Caki2 (cell line): ENCODE measurements at places on chromosomes 1 and 21.
A peak's percentile ranks its signal among the peaks of the same experiment; 100 is the strongest.

GRCh38 chr1:209368864-209369598 lies 214.5 kb upstream of the CAMK1G start:
- DNase-seq, result no peak

- DNase-seq, result no peak
Measured at GRCh38 chr1:232333419-232333767, 296.5 kb downstream of the SIPA1L2 start.

DNA sequence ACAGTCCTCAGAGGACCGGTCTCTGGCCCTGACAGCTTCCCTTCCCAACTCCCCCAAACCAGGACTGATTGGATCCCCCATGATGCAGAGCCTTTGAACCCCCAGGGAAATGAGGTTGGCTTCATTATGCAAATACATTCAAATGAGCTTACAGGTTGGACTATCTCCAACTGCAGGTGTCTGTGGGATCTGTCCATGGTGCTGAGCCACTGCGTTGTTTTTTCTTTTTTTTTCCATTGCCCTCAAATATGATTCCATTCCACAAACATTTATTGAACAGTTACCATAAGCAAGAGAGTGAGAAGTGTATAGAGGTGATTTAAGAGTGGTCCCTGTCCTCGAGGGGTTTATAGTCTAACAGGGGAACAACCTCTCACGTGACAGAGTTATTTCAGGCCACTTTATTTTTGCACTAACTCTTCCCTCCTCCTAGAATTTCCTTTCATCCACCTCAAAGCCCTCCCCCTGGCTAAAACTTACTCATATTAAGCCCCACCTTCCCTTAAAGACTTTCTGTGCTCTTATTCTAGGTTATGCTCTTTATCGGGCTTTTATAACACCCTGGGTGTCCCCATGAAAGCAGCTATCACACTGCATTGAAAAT lies 21.9 kb downstream of the DLGAP3 start:
- peak; percentile 8 for DNase-seq

- DNase-seq, result no peak
Measured at GRCh38 chr1:17422461-17422860, 17.0 kb downstream of the RCC2 start.

DNA sequence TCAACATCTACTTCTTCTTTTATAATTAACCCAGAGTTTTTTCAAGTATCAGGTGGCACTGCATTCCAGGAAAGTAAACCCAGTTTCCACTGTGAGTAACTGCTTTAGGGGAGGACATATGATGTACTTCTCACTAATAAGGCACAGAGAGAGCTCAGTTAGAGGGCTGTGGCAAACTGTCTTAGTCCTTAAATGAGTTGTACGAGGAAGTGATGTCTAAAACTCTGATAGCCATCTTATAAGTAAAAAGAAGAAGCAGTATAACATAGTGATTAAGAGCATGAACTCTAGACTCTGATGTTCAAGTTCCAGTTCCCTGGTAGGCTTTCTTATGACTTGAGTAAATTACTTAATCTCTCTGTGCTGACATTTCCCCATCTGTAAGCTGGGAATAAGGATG lies 58.7 kb upstream of the PTGS2 start:
- DNase-seq, result no peak

- DNase-seq, result no peak
Measured at GRCh38 chr1:27356277-27356618, 10.5 kb downstream of the MAP3K6 start.
